SW 1271 (cell line): ENCODE measurements at places on chromosomes 4 and X.

GRCh38 chrX:18542905-18543304 is 117.5 kb downstream of the CDKL5 start:
- DNase-seq: no peak

GRCh38 chr4:70705183-70706043 is 16.4 kb upstream of the RUFY3 start:
- DNase-seq: peak; percentile 43

- no peak for DNase-seq
These were observed 886 bp upstream of the WWC2 start for GRCh38 chr4:183098019-183098722.

- no peak for DNase-seq
These were observed 21.0 kb downstream of the SEC24D start for GRCh38 chr4:118814891-118815290.

GRCh38 chr4:185283723-185284122 is 74.3 kb downstream of the SNX25 start:
- DNase-seq: no peak

GRCh38 chr4:152689615-152690501 is 10.1 kb upstream of the TMEM154 start:
- no peak for DNase-seq

- no peak for DNase-seq
These were observed 4.9 kb upstream of the CXCL6 start for GRCh38 chr4:73831569-73831968.

GRCh38 chrX:41558531-41558930 is 111.4 kb downstream of the NYX start:
- peak; percentile 0 for DNase-seq

DNA sequence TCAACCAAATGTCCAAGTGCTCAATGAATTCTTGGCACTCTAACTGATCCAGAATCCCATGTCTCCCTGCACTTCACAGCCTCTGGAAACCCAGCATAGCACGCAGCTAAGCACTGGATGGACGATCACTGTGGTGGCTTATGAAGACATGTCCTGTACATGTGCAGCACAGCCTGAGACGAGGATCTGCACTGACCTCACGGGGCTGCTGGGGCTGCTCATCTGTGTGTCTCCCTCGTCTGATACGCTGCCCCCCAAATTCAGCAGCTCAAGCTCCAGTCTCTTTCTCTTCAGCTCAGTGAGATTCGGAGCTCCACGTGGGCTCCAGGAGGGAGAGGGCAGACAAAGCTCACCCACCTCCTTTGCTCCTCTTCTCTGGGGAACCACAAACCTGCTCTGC is 126.9 kb downstream of the CPZ start:
- no peak for DNase-seq

DNA sequence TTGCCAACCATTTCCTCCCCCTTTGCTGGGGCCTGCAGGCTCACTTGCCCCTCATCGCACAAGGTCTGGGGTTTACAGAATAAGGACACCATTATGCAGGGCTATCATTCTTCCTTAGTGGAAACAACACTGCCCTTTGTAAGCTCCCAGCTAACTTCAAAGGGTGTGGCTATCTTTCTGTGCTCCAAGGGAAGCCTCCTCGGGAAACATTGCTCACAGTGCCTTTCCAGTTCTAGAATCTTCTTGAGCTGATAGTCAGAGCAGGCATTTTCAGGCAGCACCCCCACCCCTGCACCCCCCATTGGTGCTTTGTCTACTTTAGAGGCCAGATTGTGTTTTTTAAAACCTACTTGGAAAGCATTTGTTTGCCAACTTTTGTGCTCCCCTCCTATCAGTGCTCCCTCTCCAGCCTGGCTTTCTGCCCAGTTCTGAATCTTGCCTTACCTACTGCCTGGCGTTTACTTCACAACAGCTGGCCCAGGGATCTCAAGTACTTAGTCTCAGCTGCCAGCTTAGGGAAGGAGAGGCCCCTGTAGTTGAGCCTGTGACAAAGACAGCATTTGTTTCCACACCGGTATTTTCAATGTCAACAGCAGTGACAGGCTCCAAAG is 53.5 kb downstream of the PLAC1 start:
- DNase-seq: no peak

GRCh38 chrX:47751670-47752069 is 85.0 kb upstream of the ZNF81 start:
- DNase-seq: peak; percentile 1

DNA sequence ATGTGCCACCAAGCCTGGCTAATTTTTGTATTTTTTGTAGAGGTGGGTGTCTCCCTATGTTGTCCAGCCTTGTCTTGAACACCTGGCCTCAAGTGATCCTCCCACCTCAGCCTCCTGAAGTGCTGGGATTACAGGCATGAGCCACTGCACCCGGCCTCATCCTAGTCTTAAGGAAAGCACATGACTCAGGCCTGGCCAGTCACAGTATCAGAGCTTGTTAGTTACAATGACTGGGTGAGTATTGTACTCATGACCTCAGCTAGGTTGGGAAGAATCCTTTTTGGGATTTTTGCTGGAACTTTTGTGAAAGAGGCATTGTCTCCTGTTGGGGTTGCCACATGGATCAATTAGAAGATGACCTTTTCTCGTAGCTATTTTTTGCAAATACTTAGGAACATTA is 292.8 kb downstream of the RAPGEF2 start:
- no peak for DNase-seq

GRCh38 chr4:142703694-142704309 is 142.3 kb downstream of the INPP4B start:
- DNase-seq: no peak

DNA sequence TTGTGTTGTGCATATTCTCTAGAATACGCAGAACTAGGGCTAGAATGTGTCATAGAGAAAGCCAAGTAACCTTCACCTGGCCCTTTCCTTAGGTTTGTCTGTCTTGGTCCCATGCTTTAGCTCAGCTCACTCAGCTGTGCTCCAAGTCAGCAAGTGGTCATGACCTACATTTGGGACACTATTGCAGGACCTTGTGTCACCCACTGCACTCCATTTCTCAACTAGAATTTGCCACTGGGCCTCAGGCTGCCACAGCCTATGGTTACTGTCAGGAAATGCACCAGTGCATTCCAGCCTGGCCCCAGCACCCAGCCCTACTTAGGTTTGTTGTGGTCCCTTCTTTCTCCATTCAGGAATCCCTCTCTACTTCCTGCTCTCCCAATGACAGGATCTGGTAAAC is 7.7 kb upstream of the FGG start:
- no peak for DNase-seq

GRCh38 chr4:95105983-95106382 is 348.2 kb downstream of the BMPR1B start:
- no peak for DNase-seq

- no peak for DNase-seq
These were observed 175.9 kb downstream of the SLC39A8 start for GRCh38 chr4:102169345-102169744.

GRCh38 chr4:124694946-124695598 is 17.5 kb downstream of the ANKRD50 start:
- no peak for DNase-seq

GRCh38 chr4:10036807-10037342 is 15.6 kb upstream of the SLC2A9 start:
- DNase-seq: no peak

DNA sequence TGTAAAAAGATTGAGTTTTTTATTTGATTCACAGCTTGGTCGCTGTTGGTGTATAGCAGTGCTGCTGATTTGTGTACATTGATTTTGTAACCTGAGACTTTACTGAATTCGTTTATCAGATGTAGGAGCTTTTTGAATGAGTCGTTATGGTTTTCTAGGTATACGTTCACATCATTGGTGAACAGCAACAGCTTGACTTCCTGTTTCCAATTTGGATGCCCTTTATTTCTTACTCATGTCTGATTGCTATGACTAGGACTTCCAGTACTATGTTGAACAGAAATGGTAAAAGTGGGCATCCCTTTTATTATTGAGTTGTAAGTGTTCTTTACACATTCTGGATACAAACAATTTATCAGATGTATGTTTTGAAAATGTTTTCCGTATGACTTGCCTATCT is 76.0 kb downstream of the ADGRG4 start:
- DNase-seq: no peak
